Progenitor cell of endocrine pancreas (in vitro differentiated cells): ENCODE measurements at places on chromosomes 1 and 21. TPM values are rescaled to one million over a fixed set of nuclear protein-coding genes. Genes with fewer than 3 reads are reported as not detected.
A peak's percentile ranks its signal among the peaks of the same experiment; 100 is the strongest.

GRCh38 chr1:51878308-51878615 is 265 bp downstream of the NRDC start:
- no peak for DNase-seq

DNA sequence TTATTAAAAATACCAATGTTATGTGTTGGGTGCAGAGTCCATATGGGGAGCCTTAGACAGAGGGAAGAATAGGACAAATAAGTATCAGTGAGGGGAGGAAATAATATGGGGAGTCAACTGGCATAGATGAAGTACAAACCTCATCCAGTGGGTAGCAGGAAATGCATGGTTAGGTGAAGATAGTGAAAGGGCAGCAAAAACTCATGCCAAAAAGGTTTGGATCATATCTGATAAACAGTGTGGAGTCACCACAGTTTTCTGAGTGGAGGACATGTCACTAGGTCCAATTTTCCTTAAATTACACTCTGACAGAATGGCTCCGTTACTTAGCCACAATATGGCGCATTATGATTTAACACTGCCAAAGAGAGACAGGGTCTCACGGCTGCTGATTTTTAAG is 10.3 kb downstream of the DUSP23 start:
- no peak for DNase-seq

The CHD5 gene
- total RNA-seq: 0.58 and 0.77 TPM in 2 replicates

The FCER1A gene
- not detected in 2 replicates for total RNA-seq

- no peak for DNase-seq
Measured at GRCh38 chr1:185239861-185240260, 77.2 kb downstream of the IVNS1ABP start.

- no peak for DNase-seq
Measured at GRCh38 chr1:89667691-89668090, 34.8 kb downstream of the LRRC8C start.

The GRIK1 gene
- total RNA-seq: 0.26 and 0.33 TPM in 2 replicates

GRCh38 chr1:67748630-67749029 is 63.6 kb downstream of the GADD45A start:
- no peak for DNase-seq

- DNase-seq: peak; percentile 14
Measured at GRCh38 chr1:9687874-9688582, 36.5 kb downstream of the PIK3CD start.

GRCh38 chr1:45370575-45370974 is 30.3 kb upstream of the MUTYH start:
- no peak for DNase-seq

The IL19 gene
- not detected in 2 replicates for total RNA-seq

- DNase-seq: no peak
Measured at GRCh38 chr1:97781762-97782337, 139.0 kb downstream of the DPYD start.

The RGS4 gene
- 7.3 and 12.1 TPM in 2 replicates for total RNA-seq

The LDLRAD1 gene
- 0.20 and 0.84 TPM in 2 replicates for total RNA-seq

DNA sequence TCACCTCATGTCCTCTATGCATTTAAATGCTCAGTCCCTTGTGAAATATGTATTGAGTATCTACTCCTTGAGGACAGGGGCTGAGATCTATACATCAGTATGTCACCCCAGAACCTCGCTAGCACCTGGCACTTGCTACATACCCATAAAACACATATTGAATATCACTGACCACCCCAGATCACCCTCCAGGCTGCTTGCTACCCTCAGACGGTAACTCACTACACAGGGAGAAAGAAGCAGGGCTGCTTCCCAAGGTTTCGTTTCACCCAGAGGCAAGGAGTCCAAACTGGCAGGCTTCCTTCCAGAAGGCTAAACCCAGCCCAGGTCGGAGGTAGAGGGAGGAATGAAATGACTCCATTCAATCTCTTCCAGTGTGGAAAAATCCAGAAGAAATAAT is 8.5 kb downstream of the INKA2 start:
- peak; percentile 3 for DNase-seq

- DNase-seq: no peak
Measured at GRCh38 chr1:215022741-215023141, 59.8 kb upstream of the KCNK2 start.

DNA sequence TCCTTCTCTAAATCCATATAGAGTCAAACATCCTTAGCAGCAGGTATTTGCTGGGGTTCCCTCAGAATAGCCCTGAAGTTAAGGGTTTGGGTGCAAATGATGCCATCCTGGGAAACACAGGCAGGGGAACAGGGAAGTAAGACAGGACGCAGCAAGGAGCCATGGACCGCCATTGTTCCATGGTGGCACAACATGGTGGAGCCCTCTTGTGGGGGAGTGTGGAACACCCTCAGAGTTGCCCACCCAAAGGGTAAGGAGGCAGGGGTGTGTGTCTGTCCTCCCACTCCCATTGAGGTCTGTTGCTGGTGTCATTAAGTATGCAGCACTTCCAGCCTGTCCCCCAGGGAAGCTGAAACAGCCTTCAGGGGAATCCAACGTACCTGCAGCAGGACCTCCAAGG is 20.4 kb upstream of the RCAN1 start:
- DNase-seq: no peak

The S100A14 gene
- 1.4 and 2.8 TPM in 2 replicates for total RNA-seq

GRCh38 chr1:167454894-167455785 is 63.2 kb downstream of the CD247 start:
- DNase-seq: peak; percentile 45

The EIF2D gene
- total RNA-seq: 36.8 and 39.5 TPM in 2 replicates

GRCh38 chr21:44511219-44511937 is 28.6 kb downstream of the KRTAP10-1 start:
- DNase-seq: no peak

DNA sequence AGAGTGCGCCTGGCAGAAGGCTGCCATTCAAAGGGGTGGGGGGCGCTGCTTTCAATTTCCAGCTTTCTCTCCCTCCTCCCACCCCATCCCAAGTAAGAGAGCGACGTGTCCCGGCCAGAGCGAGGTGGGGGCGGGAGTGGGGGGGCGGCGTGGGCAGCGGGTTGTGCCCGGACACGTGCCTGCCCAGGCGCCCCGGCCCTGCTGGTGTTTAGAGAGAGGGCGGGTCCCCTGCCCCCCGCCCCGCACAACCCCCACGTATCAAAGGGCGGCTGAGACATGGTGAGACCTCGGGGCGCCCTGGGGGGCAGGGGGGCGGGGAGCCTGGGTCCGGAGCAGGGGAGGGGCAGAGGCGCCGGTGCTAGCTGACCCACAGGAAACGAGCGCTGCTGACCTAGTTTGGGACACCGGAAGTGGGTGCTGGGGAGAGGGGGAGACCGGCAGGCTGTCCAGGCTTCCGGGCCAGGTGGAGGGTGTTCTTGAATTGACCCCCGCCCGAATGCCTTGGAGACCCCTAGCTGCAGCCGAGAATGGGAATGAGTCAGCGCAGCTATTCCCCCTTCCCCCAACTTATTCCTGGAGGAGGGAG is 1.3 kb downstream of the ZBTB7B start:
- DNase-seq: no peak

DNA sequence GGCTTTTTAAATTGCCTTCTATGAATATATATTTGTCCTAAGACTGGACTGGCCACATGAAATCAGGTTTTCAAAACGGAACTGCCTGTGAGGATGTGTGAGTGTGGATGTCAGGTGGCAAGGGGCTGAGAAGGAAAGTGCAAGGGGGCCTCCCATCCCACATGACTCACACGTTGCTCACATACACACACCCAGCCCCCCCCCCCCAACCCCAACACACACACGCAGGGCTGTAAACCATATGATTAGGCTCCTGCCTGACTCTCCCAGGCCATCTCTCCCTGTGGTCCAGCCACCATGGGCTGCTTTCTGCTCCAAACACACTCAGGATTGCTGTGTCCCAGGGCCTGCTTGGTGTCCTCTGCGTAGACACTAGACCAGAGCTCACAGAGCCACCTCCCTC is 22.4 kb downstream of the DEGS1 start:
- no peak for DNase-seq

DNA sequence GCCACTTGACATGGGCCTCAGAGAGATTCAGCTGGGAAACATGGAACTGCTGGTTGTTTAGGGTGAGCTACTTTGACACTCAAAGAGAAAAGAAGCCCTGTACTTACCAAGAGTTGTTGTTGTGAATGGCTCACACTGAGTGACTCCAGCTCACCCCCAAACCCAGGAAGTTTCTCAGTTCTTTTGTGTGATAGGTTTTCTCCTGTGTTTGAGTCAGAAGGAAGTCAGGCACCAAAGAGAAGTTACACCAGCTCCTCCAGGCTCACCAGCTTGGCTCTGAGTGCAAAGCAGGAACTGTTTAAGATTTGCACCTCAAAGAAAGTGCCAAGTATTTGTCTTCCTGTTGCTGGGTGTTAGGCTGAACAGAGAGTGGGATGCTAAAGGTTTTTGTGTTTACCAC is 111.2 kb upstream of the PROX1 start:
- no peak for DNase-seq

DNA sequence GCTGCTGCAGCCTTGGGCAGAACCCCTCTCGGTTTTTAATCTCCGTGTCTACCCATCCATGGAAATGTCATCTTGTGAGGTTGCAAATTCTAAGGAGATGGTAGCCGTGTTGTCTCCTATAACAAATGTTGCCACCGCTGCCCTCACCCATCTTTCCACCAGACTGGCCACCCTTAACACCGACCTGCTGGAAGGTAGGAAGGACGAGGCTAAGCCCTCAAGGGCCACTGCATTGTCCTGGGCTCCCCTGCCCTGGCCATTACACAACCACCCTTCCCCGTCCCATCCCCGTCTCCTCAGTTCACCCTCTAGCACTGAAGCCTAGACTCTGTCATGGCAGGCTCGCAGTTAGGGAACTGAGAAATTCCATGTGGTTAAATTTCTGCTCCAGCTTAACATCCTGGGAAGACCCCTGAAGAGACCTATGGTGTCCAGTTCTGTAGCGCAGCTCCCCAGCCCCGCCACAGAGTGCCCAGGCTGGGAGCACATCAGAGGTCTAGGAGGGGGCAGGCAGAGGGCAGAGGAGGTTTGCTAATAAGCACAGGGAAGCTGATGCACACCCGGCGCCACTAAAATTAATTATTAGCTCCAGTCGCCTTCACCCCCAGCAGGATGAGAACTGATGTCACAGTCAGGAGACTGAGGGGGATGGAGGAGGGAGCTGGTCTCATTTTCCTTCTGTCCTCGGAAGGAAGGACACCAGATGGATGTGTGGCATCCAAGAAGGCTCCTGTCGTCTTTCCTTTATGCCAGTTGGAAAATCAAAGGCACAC is 38.3 kb downstream of the STUM start:
- no peak for DNase-seq

- DNase-seq: no peak
Measured at GRCh38 chr1:36585569-36586548, 103.1 kb upstream of the CSF3R start.

DNA sequence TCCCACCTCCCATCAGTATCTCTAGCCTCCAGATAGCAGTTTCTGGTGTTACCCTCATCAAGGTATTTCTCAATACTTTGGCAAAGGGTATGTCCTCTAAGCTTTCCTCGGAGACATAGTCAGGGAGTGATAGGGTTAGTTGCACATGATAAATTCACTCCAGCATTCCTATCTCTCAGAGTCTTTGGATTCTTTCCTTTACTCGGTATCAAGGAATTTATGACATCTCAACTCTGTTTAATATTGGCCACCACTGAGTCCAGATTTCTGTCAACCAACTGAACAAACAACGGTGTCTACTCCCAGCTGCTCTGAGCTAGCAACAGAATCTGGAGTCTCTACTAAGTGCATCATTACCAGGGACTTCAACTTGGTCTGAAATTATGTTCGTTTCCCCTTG is 233.4 kb downstream of the TM2D1 start:
- DNase-seq: no peak

The SLAMF9 gene
- total RNA-seq: not detected in 2 replicates

- no peak for DNase-seq
Measured at GRCh38 chr1:199083680-199084079, 444.8 kb downstream of the PTPRC start.

GRCh38 chr1:156639601-156640101 is 2.3 kb upstream of the BCAN start:
- no peak for DNase-seq

The RHEX gene
- not detected in 2 replicates for total RNA-seq

DNA sequence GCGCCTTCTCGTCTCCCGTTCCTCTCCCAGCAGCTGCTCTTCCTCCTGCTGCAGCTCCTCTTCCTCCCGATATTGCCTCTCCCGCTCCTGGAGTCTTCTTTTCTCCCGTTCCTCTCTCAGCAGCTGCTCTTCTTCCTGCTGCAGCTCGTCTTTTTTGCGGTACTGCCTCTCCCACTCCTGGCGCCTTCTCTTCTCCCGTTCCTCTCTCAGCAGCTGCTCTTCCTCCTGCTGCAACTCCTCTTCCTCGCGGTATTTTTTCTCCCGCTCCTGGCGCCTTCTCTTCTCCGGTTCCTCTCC is 5.3 kb downstream of the TCHH start:
- no peak for DNase-seq

The TTC22 gene
- total RNA-seq: 2.4 TPM in 2 replicates

DNA sequence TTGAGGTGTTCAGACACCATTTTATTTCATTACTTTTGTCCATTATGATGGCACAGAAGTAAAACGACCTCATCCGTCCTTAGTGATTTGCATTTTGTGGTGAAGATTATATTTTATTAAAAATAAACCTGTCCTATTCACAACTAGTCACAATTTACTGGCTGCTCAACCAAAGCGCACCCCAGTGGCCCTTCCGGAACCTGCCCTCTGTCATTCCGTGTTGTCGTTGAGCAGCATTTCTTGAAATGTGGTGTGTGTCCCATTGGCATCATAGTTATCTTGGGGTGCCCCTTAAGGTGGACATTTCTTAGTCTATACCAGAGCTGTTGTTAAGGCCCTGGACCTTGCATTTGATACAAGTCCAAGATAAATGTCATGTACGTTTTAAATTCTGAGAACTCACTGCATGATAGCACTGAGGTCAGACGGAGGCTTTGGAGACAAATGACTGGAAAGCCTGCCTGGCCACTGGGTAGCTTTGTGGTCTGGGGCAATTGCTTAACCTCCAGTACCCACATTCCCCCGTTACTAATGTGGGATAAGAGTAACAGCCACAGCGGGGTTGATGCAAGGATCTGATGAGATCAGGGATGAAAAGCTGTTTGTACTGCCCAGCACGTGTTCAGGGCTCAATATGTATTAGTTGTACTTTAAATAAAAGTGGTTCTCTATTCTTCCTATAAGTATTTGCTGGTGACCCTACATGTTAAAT is 36.2 kb downstream of the BACH1 start:
- DNase-seq: no peak

GRCh38 chr1:230900984-230901383 is 32.7 kb upstream of the C1orf198 start:
- no peak for DNase-seq

- DNase-seq: no peak
Measured at GRCh38 chr1:181430015-181430885, 53.1 kb upstream of the CACNA1E start.

GRCh38 chr1:230682274-230682673 is 31.6 kb downstream of the AGT start:
- no peak for DNase-seq

The NEGR1 gene
- 1.6 and 3.1 TPM in 2 replicates for total RNA-seq
